ENCODE measurements at places on chromosomes 11 and 22.

DNA sequence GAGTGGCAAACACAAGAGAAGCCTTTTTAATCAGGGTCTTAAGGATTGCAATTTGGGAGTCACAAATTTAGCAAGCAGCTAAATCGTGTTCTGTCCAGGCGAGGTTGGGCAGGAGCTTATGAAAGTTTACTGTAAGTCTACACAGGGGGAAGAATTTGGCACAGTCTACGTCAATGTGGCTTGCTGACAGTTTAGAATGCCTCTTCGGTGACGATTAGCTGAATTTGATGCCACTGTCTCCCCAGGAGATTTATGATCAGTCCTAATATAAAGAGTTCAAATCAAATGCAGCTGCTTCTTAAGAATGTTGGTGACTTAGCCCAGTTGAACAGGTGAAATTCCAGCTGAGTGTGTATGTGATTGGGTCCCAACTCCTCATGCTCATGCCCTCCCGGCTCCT, 114.1 kb upstream of the CLPB start:
- no peak for DNase-seq

DNA sequence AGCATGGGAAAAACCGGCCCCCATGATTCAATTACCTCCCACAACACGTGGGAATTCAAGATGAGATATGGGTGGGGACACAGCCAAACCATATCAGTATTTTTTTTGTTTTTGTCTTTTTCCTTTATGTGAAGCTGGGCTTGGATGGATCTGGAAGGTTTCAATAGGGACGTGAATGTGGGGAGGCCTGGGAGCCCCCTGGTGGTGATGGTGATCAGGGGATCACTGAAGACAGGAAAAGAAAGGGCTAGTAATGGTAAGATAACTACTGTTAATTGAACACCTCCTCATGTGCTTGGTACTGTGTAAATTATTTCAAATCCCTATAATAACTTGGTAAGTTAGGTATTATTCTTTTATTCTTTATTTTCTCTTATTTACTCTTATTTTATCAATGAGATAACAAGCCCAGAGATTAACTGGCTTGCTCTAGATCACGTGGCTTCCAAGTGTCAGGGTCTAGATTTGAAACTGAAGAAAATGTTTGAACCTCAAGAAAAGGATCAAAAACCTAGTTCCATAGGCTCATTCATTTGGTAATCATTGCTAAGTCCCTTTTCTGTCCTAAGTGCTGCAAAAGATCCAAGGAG, 364.2 kb downstream of the TENM4 start:
- no peak for DNase-seq

DNA sequence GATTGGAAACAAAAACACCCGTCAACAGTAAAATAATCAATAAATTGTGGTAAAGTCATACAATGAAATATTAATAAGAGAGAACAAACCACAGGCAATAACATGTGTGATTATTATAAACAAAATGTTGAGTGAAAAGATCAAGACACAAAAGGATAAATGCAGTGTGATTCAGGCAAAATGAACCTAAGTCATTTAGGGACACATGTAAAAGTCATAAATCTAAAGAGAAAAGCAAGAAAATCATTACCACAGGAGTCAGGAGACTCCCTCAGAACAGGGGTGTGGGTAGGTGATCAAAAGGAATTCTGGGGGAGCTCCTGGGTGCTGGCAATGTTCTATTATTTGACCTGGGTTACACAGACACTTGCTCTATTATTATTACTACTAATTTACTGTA, 47.9 kb upstream of the PPP2R1B start:
- DNase-seq: no peak

DNA sequence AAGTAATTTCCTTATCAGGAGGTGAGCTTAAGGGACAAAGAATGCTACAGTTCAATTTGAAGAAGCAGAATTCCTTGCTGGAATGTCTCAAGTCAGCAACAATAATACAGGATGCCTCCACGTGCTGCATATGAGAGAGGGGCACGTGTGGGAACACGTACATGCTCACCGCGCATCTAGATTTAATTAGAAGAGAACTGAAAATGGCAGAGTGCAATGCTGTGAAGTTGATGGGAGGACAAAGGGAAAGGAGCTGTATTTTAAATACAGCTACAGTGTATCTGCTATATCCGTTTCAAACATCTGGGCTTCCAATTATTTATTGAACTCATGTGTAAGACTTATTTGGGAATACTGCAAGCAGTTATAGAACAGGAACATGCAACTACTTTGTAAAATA, 328.7 kb downstream of the SOX6 start:
- no peak for DNase-seq

- no peak for DNase-seq
Observed at GRCh38 chr11:107438148-107438547, 19.5 kb downstream of the CWF19L2 start.

- DNase-seq: no peak
Observed at GRCh38 chr11:8403310-8403709, 139.6 kb upstream of the LMO1 start.

DNA sequence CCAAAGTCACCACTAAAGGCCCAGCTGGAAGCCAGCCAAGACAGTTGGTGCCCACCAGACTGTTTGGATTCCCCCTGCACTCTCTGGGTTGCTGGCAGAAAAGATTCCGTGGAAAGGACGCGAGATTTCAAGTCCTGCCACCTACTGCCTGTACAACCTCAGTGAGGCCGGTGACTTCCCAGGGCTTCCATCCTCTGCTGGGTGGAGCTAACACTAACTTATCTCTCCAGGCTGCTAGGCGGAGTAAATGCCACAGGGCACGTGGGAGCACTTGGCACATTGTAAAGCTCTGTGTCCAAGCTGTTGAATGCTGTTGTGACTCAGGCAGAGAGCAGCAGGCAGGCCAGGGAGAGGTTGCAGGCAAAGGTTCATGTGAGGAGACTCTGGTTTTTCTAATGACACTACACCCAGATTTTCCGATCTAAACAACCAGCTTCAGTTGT, 50.9 kb upstream of the CDON start:
- no peak for DNase-seq

GRCh38 chr22:49381595-49382450, 445.9 kb downstream of the BRD1 start:
- no peak for DNase-seq

GRCh38 chr22:48393041-48393370, 1434.7 kb downstream of the BRD1 start:
- no peak for DNase-seq

DNA sequence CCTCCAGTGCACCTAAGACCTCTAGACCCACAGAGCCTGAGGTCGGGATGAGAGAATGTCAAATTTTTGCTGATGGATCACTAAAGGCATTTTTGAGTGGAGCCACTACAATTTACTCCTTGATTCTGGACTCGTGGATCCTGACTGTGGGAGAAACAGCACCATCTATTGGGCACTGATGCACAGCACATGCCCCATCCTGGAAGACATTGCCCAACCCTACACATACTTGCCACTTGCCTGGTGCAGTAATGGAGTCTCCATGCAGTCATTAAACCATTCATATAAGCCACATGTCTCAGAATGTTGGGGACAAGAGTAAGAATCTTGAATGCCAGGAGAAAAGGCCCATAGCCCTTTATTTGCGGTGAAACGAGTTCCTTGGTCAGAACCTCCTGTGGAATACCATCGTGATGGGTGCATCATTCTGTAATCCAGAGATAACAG, 103.9 kb downstream of the GGTLC2 start:
- DNase-seq: peak; percentile 57

- DNase-seq: no peak
Observed at GRCh38 chr11:118522571-118523072, 4.7 kb upstream of the TTC36 start.

DNA sequence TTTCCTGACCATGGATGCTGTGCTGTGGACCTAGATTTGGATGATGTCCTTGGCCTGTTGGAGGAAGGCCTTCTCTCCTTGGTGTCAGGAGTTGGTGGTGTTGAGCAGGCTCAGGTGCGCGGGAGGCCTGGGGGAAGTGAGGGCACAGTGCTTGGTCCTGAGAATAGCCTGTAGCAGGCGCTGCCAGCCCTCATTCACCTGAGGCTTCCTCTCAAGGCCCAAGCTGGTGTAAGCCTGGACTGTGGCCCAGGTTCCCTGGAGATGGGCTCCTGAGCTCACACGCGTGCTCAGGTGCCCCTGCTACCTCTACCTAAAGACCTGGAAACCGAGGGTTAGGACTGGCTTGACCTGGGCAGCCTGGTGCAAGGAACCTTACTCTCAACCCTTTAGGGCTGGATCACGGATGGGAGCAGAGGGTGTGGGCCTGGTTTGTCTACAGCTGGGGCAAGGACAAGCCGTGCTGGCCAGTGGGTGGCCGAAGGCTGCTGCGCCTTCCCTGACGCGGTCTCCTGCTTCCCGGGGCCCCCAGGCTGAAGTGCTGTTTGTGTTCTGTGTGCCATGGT, 7.8 kb upstream of the GRAMD4 start:
- DNase-seq: no peak

- DNase-seq: no peak
Observed at GRCh38 chr11:122977470-122978298, 4.0 kb downstream of the BSX start.

DNA sequence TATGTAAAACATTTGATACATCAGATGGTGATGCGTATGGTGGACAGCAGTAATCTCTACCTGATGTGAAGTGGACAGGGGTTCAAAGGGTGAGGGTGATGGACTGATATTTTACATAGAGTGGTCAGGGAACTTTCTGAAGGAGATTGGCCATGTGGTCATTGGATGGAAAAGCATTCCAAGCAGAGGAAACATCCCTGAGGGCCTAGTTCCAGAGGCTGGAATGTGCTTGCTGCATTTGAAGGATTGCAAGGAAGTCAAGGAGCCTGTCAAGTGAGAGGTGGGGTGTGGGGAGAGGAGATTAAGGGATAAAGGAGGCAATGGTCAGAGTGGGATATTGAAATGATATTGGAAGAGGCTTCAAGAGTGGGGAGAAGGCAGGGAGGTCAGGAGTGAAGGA, 151.9 kb upstream of the NTM start:
- no peak for DNase-seq

- no peak for DNase-seq
Observed at GRCh38 chr22:44739024-44739423, 13.4 kb upstream of the ARHGAP8 start.

DNA sequence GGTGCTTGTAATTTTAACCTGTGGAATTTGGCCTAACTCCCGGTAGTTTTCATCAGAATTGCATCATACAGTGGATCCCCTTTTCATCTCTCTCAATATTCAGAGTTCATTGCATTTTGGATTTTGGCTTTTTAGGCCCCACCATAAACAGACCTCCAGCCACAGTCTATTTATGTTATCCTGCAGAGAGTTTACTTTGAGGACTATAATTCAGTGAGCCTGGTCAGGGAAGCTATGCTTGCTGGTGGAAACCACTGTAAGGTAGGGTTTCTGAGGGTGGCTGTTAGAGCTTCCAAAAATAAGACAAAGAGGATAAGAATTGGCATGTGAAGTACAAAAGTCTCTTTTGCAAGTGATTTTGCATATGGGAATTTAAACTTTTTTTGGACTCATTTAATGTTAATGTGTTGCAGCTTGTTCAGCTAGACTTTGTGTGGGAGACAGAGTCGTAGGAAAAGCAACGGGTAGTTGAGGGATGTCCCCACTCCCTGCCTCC, 34.8 kb upstream of the DDI1 start:
- DNase-seq: no peak

DNA sequence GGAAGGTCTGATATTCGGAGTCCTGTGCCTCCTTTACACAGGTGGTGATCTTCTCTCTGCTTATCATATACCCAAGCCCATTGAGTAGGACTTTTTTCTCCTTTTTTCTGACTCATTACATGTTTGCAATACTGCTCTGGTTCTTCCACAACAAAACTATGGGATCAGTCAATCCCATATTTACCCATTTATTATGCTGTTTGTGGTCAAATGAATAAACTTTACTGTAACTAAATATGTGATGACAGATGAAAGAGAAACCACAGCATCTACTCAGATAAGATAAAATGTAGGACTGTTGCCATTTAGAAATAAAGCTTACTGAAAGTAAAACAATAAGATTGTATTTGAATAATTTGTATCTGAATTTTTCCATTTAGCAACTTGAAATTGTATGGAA, 958.7 kb upstream of the FAT3 start:
- DNase-seq: no peak

DNA sequence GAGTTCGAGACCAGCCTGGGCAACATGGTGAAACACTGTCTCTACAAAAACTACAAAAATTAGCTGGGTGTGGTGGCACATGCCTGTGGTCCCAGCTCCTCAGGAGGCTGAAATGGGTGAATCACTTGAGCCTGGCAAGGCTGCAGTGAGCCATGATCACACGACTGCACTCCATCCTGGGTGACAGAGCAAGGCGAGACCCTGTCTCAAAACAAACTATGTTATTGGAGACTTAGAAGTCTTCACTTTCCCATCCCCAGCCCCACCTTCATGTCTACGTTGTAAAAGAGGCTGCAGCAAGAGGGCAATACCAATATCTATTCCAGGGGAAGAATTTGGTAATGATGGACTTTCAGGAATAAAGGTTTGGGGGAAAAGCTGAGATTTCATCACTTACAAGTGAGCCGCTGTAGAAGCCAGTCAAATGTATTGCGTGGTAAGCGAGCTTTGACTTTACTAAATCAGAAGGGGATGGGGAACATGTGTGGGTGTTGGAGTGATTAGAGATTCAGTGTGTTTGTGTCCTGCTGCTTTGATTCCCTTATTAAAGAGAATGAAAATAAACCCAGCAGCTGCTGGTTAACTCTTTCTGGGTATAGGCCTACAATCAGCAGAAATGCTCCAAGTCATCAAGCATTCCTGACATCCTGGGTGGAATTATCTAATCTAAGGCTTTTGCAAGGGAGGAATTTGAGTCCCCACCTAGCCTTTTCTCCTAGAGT, 53.7 kb downstream of the UBASH3B start:
- DNase-seq: no peak

DNA sequence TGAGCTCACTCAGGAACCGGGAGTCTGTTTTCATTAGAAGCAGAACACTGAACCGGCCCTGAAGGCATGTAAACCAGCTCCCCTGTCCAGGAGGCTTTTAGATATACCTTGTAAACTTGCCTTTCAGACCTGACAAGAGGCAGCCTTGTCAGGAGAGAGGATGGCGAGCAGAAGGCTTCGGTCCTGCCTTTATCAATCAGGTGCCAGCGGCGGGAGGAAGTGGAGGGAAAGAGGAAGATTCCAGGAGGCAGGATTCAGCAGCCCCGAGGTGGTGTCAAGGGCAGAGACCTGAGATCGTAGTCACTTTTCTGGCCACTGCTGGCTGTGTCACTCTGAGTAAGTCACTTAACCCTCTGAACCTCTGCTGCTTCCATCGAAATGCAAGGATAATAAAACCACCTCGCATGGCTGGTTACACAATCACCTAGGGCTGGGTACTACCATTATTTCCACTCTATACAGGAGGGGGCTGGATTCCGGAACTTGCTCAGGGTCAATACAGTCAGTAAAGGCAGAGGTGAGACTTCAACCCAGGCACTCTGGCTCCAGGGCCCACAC, 181.0 kb downstream of the CHST1 start:
- no peak for DNase-seq

GRCh38 chr11:88799771-88800500, 265.8 kb downstream of the GRM5 start:
- DNase-seq: no peak

- no peak for DNase-seq
Observed at GRCh38 chr11:86675017-86675416, 2.6 kb upstream of the ME3 start.

DNA sequence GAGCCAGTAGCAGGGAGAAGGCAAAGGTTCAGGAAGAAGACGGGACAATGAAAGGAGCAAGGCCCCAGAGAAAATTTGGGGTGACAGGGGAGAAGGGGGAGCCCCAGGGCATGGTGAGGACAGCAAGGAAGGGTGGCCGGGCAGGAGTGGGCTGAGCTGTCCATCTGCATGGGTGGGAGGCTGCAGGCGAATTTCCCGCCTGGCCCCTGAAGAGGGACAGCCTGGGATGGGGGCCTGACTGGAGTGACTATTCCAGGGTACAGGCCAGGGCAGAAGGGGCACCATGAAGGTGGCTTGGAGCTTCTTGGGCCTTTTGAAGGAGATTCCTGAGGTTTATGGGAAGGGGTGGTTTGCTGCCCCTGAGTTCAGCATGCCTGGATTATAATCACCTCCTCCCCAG, 56.2 kb downstream of the WNT11 start:
- DNase-seq: no peak

All from activated T-cell treated with anti-CD3 and anti-CD28 coated beads, Interleukin-2, amount 50 U/mL, for 24 hours (primary cell).